Epithelial cell of proximal tubule (primary cell): ENCODE measurements at places on chromosomes 7 and 10. TPM values are rescaled to one million over a fixed set of nuclear protein-coding genes. Genes with fewer than 3 reads are reported as not detected.

Gene CHRM2
- 0.06 TPM in 1 of 2 replicates, not detected in the other for total RNA-seq

- peak; percentile 65 for DNase-seq
Measured at GRCh38 chr10:4586776-4587175, 239.2 kb upstream of the AKR1E2 start.

- no peak for DNase-seq
Measured at GRCh38 chr7:22351329-22351692, 5.6 kb downstream of the RAPGEF5 start.

DNA sequence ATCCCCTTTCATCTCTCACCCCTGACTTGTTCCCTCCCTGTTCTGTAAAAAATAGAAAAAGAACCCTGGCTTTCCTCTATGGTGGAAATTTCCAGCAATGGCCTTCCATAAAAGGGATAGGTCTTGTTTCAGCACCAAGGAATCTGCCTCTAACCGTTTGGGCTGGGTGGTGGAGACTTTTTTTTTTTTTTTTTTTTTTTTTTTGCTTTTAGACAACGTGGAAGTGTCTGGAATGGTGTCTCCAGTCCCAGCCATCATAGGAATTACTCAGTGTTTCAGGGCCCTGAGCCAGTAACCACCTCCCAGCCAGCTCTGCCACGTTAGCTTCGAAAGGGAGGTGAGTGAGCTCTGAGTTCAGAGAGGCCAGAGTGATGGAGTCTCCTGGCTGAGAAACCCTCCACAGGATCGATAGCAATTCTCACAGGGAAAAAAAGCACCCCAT lies 97.3 kb upstream of the COL1A2 start:
- DNase-seq = no peak

DNA sequence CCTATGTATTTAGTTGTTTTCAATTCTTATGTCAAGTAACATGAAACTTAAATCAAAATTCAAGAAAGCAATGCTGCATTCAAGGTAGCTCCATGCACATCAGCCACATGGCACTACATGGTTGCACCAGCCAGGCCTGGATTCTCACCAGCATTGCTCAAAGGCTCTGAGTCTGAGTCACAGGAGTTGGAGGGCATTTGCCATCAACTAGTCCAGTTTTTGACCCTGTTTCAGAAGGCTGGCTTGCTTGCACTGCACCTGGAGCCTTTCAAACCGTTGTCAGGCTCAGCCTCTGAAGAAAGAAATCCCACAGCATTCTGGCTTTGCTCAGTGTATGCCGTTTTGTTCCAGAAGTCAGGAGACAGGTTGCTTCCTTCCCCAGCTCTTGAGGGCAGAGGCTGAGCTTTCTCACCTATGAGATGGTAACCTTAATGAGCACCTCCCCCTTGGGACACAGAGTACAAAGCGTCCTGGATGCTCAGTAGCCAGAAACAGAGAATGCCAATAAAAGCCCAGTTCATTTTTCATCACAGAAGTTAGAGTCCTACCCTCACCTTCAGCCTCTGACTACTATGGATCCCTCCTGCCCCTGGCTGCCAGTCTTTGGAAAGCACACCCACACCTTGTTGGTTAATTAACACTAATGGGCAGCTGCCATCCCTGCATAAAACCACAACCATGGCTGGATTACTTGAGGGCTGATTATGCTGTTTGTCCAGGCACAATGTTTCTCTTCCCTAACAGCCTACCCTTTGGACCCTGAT lies 288.4 kb upstream of the LRRTM3 start:
- no peak for DNase-seq

DNA sequence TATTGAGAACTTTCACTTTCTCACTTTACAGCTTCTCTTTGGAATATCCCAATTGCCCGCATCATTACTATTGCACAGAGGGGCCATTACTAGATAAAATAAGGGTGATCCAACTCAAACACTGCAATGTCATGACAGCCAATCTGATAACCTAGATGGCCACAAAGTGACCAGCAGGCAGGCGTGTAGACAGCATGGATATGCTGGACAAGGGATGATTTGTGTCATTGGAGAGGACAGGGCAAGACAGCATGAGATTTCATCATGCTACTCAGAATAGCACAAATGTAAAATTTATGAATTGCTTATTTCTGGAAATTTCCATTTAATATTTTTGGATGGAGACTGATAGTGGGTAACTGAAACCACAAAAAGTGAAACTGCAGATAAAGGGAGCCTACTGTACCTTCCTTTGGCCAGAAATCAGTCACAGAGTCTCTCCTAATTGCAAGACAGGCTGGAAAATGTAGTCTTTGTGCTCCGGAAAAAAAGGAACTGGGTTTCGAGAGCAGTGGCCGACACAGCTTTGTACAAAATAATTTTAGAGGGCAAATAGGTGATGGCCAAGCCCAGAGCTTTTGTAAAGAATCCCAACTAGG lies 6.1 kb upstream of the GSDME start:
- DNase-seq = no peak

- no peak for DNase-seq
Measured at GRCh38 chr7:82270870-82271269, 172.7 kb downstream of the CACNA2D1 start.

- DNase-seq = no peak
Measured at GRCh38 chr7:22082553-22082885, 136.8 kb upstream of the CDCA7L start.

GRCh38 chr10:75379212-75379724 lies 22.3 kb downstream of the ZNF503 start:
- no peak for DNase-seq

DNA sequence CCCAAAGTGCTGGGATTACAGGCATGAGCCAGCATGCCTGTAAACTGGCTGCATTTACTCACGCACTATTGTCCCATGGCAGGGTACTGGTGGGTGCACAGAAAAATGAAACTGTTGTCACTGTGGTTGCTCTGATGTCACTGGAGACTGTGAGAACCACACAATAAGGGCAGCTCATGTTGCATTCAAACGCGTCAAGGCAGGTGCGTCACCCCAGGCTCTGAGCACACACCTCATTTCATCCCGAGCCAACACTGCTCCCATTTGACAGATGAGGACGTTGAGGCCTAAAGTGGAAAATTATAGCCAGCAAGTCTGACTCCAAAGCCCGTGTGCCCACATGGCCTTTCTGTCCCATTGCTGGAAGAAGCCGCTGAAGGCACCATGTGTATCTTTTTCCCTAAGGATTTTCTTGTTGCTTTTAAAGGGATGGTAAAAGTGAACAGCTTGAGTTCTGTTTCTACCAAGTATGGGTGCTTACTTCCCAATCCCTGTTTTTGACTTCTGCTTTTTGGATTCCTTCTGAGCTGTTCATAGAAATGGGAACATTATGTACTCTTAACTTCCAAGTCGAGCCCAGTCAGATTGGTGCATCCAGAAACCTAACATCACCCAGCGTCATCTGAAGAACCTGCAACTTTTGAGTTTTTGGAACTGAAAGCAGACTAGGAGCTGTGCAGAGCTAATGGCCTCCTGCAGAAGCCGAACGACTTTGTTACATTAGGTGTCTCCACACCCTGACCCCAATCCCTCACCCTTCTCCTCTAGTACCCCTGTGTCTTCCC lies 60.1 kb upstream of the CARD11 start:
- DNase-seq = no peak

DNA sequence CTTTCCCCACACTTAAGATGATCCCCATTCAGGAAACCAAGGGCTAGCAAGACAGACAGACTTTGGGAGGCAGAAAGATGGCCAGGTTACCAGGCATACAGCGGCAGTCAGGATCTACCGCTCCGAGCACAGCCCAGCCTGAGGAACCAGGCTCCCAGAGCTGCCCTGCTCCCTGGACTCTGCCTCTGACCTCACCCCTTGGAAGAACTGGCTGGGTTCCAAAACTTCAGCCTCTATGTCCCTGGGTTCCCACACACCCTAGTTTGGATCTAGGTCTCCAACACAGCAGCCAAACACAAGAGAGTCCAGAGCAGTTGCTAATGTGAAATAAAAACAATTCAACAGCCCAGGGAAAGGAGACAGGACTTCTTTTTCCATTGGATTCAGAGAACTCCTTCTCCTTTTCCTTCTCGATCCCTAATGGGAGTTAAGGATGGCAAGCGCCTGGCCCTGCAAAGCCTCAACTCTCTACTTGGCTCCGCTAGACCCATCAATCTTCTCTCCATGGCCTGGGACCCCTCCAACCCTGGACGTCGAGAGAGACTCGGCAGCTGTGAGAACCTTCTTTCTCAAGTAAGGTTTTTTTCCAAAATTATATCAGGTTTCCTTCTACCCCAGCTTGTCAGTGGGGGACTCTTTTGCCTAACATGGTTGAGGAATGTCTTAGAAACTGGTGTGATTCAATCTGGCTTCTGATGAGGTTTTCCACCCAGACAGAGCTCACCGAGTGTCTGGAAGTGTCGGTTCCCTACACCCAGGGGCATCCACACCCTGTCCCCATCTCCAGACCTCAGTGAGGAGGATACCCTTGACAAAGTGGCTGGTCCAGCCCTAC lies 219.6 kb downstream of the KCNMA1 start:
- DNase-seq = no peak

DNA sequence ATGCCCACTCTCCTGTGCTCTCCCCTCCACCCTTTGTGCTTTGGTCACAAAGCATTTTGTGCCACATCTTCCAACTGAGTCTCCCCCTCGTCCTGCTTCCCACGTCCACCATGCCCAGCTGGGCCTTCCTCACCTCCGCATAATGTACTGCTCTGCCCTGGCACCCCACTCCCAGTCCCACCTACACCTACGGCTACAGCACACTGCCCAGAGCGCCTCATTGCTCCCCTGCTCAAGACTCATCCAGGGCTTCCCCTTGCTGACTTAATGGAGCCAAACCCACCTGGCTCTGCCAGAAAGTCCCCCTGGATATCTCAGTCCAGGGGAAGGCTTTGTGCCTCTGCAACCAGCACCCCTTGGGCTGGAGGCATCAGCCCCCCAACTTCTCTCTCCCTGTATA lies 299.2 kb upstream of the ZMIZ1 start:
- DNase-seq = no peak

GRCh38 chr7:2007551-2007950 lies 225.2 kb downstream of the MAD1L1 start:
- DNase-seq = no peak

DNA sequence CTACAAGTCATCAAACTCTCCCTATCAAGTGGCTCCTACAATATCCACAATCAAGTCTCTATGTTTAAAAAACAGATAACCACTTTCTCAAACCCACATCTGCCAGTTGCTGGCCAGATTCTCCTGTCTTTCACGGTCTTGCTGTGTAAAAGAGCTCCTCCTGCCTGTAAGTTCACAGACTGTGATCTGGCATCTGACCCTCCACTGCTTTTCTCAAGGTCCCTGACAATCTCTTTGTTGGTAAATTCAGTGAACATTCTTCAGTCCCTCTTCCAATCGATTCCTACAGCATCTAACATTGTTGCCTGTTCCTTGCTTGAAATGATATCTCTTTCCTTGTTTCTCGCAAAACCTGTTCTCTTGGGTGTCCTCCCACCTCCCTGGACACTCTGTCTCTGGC lies 18.5 kb upstream of the LMOD2 start:
- DNase-seq = no peak

DNA sequence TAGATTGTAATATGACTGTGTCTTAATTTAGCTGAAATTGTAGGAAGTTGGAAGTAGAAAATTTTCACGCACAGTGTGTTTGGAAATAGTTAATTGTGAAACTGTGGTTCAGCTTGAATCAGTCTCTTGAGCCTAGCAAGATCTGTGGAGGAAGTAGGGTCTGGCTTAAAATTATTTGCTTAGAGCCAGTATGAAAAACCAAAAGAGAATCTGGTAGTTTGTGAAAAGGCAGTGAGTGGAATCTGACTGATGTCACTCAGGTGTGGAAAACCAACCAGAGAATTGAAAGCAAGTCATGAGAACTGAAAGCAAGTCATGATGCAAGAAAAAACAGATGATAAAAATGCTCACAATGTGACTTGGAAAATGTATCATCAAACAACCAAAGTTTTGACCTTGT lies 11.5 kb downstream of the LIPJ start:
- no peak for DNase-seq

Gene HOXA1
- total RNA-seq = 5.7 and 7.1 TPM in 2 replicates

GRCh38 chr10:128160297-128160711 lies 34.1 kb upstream of the MKI67 start:
- no peak for DNase-seq

- no peak for DNase-seq
Measured at GRCh38 chr7:122618585-122619189, 80.2 kb downstream of the RNF133 start.

Gene ACBD7
- total RNA-seq = 1.2 and 1.6 TPM in 2 replicates

DNA sequence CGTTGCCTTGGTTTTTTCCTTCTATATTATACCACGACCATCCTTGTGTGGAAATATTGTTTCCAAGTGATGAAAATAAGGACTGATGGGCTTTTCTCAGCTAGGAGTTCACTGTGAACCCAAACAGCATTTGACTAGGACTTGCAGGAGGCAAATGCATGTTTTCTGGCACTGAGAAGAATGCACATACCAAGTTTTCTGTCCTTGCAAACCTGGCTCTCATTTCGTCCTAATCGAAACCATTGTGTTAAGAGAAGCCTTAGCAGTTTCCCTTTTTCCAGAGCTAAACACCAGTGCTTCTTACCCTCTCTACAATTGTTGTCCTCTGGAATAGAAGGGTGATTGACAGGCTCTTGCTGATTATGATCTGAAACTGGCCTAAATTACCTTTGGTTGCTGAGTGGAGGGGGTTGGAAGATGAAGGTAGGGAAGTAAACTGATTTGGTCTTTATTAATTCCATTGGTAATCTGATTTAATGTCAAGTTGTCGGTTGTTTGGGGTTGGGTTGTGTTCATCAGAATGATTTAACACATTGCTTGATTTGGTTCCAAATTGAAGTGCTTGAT lies 33.1 kb upstream of the ELMO1 start:
- no peak for DNase-seq

Gene UNC5B
- total RNA-seq = 0.63 and 0.65 TPM in 2 replicates

GRCh38 chr7:123057911-123058310 lies 62.4 kb upstream of the TAS2R16 start:
- no peak for DNase-seq

GRCh38 chr7:21076574-21076973 lies 289.9 kb upstream of the SP8 start:
- no peak for DNase-seq

- no peak for DNase-seq
Measured at GRCh38 chr7:117248829-117249228, 74.0 kb downstream of the WNT2 start.

Gene RASSF4
- 14.5 and 23.1 TPM in 2 replicates for total RNA-seq

- no peak for DNase-seq
Measured at GRCh38 chr7:128872394-128872824, 9.8 kb downstream of the ATP6V1F start.

DNA sequence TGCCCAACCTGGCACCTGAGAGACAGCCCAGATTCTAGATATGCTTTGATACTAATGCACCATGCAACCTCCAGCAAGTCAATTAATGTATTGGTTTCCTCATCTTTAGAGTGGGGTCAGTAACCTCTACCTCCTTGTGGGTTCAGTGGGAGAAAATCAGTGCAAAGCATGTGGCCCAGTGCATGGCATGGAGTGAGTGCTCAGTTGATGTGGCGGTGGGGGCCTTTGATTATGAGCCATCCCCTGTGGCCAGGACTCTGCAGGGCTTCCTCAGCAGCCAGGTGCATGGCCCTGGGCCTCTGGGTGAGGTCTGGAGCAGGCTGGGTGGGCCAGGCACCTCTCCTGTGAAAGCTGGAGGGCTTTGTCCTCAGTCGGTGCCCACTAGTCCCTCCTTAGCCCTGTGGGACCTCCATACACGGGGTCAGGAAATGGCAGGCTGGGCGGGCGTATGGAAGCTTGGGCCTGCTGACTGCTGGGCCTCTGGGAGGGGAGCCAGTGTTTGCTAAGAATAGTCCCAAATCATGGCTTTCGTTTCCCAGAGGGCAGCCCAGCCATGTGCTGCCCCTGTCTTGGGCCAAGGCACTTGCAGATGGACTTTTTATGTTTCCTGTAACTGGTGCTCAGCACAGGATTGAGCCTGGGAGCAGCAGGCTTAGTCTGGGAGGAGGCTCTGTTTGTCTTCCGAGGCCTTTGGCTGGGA lies 3.4 kb downstream of the PALD1 start:
- no peak for DNase-seq

GRCh38 chr10:104300736-104301292 lies 31.8 kb downstream of the GSTO2 start:
- DNase-seq = peak; percentile 94
